Caco-2 (cell line): ENCODE measurements at places on chromosomes 2 and 18.

DNA sequence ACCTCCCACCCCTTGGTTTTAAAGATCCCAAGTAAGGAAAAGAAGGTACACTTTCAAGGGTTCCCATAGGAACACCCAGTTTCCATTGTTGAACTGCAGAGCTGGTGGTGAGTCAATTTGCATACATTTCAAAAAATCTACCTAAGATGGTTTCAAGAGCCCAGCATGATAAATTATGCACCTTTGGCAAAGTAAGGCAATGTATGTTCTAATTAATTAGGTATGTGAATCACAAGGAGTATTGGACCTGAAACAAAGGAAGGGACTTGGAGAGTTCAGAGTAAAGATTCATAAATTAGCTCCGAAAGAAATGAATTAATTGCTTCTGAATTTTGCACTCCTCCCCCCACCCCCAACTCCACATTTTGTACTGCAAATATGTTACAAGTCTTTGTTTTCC lies 459.7 kb downstream of the LRATD1 start:
- no peak for DNase-seq

GRCh38 chr2:84077496-84077895 lies 381.6 kb downstream of the SUCLG1 start:
- DNase-seq = no peak

- DNase-seq = no peak
These were observed 38.6 kb downstream of the SLC25A12 start for GRCh38 chr2:171855401-171855800.

DNA sequence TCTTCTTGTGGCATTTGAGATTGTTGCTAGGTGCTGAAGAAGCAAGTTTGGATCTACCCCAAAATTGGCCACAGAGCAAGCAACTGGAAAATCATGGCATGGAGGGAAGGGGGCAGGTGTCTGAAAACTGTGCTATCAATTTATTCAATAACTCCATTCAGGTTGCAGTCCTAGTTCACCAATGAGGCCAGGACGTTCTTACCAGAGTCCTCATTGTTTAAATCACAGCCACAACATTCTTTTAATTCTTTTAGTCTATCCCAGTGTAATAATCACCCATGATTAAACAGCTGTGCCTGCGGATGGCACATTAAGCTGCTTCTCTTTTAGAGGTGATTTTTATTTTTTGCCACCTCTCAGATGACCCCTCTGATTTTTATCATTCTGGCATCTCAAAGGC lies 103.5 kb downstream of the ANKRD44 start:
- DNase-seq = no peak

GRCh38 chr2:223860809-223861738 lies 23.7 kb upstream of the AP1S3 start:
- DNase-seq = peak; percentile 94
